ENCODE measurements at places on chromosomes 6 and 20.

GRCh38 chr20:54622333-54623295, 147.2 kb downstream of the DOK5 start:
- no peak for DNase-seq
- H3K27ac ChIP-seq = no peak overlapping the region
- no peaks in the 10 kb centered on the region for H3K4me1 ChIP-seq
- H3K4me3 ChIP-seq = no peak overlapping the region

GRCh38 chr6:27495386-27496135, 22.7 kb upstream of the ZNF184 start:
- peak overlapping the region; percentile 83 for H3K4me3 ChIP-seq
- H3K27ac ChIP-seq = no peak overlapping the region
- peaks cover 12% of the 10 kb centered on the region for H3K4me1 ChIP-seq
- H3K36me3 ChIP-seq = peaks cover 4% of the 10 kb centered on the region
- DNase-seq = peak; percentile 72

GRCh38 chr6:3237761-3238662, 10.6 kb upstream of the TUBB2B start:
- H3K36me3 ChIP-seq = no peaks in the 10 kb centered on the region
- DNase-seq = no peak
- no peak overlapping the region for H3K27ac ChIP-seq
- no peak overlapping the region for H3K4me3 ChIP-seq
- H3K27me3 ChIP-seq = peaks cover 67% of the 10 kb centered on the region
- peaks cover 3% of the 10 kb centered on the region for H3K4me1 ChIP-seq

DNA sequence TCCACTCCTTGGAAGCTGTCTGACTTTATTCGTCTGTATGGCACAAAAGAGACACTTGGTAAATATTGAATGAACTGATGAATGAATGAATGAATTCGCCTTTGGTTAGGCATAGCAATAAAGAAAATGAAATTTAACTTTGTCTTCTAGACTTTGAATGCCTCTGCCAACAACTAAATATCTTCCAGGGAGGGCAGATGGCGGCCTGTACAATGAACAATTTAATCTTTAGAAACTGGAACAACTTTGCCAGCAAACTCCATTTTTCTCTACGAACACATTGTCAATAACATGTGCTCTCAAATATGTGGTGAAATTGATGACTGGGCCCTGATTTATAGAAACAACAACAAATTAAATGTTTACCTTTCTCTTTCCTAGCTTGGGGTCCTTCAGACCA, 140.6 kb downstream of the ZNF217 start:
- no peaks in the 10 kb centered on the region for H3K27me3 ChIP-seq
- no peak overlapping the region for H3K27ac ChIP-seq
- no peak for DNase-seq
- no peaks in the 10 kb centered on the region for H3K4me1 ChIP-seq

DNA sequence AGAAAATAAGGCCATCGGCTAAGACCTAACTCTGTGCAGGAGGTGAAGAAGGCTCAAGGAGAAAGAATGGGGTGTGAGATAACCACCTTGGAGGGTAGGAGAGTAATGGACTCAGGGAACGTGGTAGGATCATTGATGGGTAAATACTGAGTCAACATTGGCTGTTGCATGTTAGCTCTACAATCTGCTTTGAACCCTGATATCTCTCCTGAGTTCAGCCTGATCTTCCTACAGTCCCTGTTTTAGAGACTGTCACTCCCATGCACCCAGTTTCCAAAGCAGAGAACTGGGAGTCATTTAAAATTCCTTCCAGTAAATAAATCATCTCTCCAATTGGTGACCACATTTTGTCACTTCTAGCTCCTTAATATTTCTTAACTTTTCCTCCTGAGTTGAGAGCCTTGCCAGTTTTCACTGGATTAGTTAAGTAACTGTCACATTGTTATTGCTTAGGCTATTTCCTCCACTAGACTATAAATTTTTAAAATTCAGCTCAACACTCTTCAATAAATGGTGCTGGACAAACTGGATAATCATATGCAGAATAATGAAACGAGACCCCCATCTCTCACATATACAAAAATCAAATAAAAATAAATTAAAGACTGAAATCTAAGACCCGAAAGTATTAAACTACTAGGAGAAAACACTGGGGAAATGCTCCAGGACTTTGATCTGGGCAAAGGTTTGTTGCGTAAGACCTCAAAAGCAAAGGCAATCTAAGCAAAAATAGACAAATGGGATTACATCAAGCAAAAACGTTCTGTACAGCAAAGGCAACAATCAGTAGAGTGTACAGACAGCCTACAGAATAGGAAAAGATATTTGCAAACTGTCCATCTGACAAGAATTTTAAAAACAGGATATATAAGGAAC, 138.9 kb upstream of the TMEM170B start:
- peaks cover 3% of the 10 kb centered on the region for H3K4me1 ChIP-seq
- H3K36me3 ChIP-seq = no peaks in the 10 kb centered on the region
- no peaks in the 10 kb centered on the region for H3K27me3 ChIP-seq
- no peak overlapping the region for H3K27ac ChIP-seq

DNA sequence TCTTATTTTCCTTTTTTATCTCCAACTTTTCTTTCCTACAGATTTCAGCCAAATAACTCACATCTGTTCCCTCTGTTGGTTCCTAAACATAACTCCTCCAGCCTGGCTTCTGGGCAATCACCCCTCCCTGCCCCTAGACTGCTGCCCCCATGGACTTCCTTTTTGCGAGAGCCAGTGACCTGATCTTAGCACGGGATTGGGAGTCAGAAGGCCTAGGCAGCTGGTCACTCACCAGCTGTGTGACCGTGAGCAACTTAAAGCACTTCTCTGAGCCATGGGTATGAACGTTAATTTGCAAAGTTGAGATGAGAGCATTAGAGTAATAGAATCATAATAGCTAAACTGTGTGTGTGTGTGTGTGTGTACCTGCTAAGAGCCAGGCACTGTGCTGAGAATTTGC, 4.5 kb upstream of the MMP9 start:
- H3K36me3 ChIP-seq = no peaks in the 10 kb centered on the region
- peaks cover 52% of the 10 kb centered on the region for H3K4me1 ChIP-seq
- peaks cover 30% of the 10 kb centered on the region for H3K27me3 ChIP-seq
- H3K4me3 ChIP-seq = peak overlapping the region; percentile 83
- DNase-seq = no peak

GRCh38 chr6:46368169-46368536, 123.1 kb downstream of the RCAN2 start:
- no peak for DNase-seq
- H3K27ac ChIP-seq = no peak overlapping the region
- no peaks in the 10 kb centered on the region for H3K36me3 ChIP-seq
- H3K4me1 ChIP-seq = no peaks in the 10 kb centered on the region
- H3K4me3 ChIP-seq = no peak overlapping the region

- no peak overlapping the region for H3K27ac ChIP-seq
- H3K36me3 ChIP-seq = no peaks in the 10 kb centered on the region
- H3K4me1 ChIP-seq = peaks cover 3% of the 10 kb centered on the region
- no peak overlapping the region for H3K4me3 ChIP-seq
- DNase-seq = no peak
- H3K27me3 ChIP-seq = peaks cover 9% of the 10 kb centered on the region
Measured at GRCh38 chr6:96626759-96627364, 63.9 kb downstream of the FHL5 start.

DNA sequence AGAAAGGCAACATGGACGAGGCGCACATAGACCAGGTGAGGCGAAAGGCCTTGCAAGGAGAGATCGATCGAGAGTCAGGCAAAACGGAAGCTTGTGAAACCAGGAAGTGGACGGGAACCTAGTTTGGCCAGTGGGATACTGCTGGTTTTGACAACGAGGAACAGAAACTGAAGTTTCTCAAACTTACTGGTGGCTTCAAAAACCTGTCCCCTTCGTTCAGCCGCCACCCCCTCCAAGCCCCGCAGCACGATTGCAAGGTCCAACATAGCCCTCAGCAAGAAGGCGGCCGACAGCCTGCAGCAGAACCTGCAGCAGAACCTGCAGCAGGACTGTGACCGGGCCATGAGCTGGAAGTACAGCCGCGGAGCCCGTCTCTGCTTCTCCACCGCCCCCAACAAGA, 238.0 kb downstream of the KHDC1L start:
- H3K4me1 ChIP-seq = peaks cover 6% of the 10 kb centered on the region
- no peak for DNase-seq
- H3K4me3 ChIP-seq = no peak overlapping the region
- no peak overlapping the region for H3K27ac ChIP-seq
- no peaks in the 10 kb centered on the region for H3K27me3 ChIP-seq

- peaks cover under 1% of the 10 kb centered on the region for H3K27me3 ChIP-seq
- H3K36me3 ChIP-seq = no peaks in the 10 kb centered on the region
- H3K4me3 ChIP-seq = no peak overlapping the region
- no peak for DNase-seq
Measured at GRCh38 chr20:62359491-62360121, 7.5 kb downstream of the LAMA5 start.

DNA sequence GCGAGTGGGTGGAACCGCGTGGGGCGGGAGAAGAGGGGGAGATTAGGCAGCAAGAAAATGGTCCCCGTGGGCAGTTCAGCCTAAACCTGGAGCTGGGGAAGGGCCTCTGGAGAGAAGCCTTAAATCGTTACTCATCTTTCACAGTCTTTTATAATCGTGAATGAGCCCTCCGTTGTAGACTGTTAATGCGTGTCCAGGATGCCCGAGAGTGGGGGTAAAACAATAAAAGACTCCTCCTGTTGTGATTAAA, 11.0 kb upstream of the ELOVL5 start:
- H3K27me3 ChIP-seq = peaks cover 3% of the 10 kb centered on the region
- H3K36me3 ChIP-seq = peaks cover 4% of the 10 kb centered on the region
- peaks cover 36% of the 10 kb centered on the region for H3K4me1 ChIP-seq
- DNase-seq = no peak

DNA sequence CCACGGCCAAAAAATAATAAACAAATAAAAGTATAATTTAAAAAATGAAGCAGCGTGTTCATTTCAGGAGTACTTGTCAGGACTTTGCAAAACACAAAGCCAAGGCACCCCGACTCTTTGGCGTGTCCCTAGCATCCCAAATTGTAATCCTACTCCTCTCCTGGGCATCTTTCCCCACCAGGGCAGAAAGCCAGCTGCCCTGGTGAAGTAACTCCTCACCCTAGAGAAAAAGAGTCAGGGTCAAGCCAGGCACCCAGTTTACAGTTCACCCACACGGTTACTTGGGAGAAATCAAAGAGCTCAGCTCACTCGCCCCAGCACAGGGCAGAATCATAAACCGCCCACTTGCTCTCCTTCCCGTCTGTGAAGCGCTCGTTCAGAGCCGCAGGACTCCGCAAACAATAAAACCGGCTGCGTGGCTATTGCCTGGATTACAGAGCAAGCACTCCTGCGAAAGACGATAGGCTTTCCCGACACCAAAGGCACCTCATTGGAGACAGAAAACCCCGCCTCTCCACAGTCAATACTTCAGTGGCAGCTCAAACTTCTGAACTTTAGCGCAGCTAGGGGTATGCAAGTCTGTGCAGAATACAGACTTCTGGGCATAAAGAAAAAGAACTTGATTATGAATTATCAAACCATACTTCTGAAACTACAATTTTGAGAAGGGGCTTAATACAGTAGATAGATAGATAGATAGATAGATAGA, 73.0 kb upstream of the NHSL1 start:
- H3K36me3 ChIP-seq = no peaks in the 10 kb centered on the region
- no peak overlapping the region for H3K27ac ChIP-seq
- no peak overlapping the region for H3K4me3 ChIP-seq
- no peak for DNase-seq
- H3K27me3 ChIP-seq = peaks cover 20% of the 10 kb centered on the region
- no peaks in the 10 kb centered on the region for H3K4me1 ChIP-seq

DNA sequence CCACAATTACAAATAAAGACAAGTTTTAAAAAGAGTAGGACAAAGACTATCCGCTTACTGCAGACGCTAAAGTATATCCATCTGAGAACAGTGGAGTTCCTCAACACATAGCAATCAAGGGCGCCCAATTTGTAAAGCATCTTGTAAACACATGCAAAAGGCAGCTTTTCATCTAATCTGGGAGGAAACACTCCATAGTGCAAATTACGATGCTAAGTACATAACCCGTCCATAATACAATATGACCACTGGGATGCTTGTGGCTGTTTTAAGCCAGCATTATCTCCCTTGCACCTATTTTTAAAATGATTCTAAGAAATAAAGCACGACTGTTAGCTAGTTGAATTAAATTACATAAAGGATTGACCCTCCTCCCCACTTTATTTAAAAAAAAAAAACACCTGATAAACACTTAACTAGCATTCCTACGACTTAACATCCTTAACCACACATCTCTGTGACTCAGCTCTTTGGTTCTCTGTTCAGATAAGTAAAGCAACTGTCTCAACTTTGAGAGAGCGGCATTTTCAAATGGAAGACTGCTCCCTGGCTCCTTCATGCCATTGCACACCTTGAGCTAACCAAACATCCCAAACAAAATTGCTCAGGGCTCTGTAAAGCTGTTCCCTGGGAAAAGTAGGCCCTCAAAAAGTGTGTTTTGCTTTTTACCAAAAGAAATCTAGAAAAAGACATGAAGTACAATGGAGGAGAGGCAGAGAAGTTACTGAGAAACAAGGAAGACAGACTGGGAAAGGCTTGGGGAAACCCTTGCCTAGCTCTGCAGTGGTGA, 14.2 kb downstream of the SLC22A23 start:
- no peak overlapping the region for H3K4me3 ChIP-seq
- DNase-seq = no peak
- peaks cover 6% of the 10 kb centered on the region for H3K27me3 ChIP-seq

Data from T-helper 2 cell treated with Interferon-gamma antibody and Interleukin-4, amounts not matched to agents 5 μg/mL and 100 μg/mL, for 36 hours (primary cell).